ENCODE measurements at places on chromosomes 4 and X.

- no peak for DNase-seq
These were observed 85.6 kb downstream of the ZNF674 start for GRCh38 chrX:46459603-46460002.

GRCh38 chr4:132230025-132230424 is 919.1 kb upstream of the PCDH10 start:
- DNase-seq, result no peak

- no peak for DNase-seq
These were observed 15.6 kb downstream of the PJA1 start for GRCh38 chrX:69149466-69150280.

- no peak for DNase-seq
These were observed 7.0 kb downstream of the LRCH2 start for GRCh38 chrX:115226929-115227328.

- no peak for DNase-seq
These were observed 2.0 kb downstream of the GTPBP6 start for GRCh38 chrX:316351-317325.

GRCh38 chr4:76312457-76312856 is 5.9 kb downstream of the STBD1 start:
- no peak for DNase-seq

- no peak for DNase-seq
These were observed 57.6 kb upstream of the PRDM8 start for GRCh38 chr4:80139671-80140070.

DNA sequence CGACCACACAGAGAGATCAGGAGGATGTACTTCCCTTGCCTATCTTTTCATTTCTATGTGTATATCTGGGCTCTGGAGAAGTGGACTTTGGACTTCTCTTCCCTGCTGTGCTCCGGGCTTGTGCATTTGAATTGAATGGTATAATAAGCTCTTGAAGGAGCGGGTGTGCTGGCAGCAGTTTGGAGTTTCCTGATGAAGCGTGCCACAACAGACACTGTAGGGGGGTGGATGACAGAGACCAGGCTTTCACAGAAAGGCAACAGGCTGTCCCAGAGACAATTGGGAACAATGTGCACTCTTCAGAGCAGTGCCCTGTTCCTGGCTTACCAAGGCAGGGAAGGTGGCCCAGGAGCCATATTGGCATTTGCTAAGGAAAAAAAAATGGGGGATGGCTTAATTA is 170.1 kb downstream of the FRMPD4 start:
- DNase-seq, result no peak

GRCh38 chrX:41335958-41336331 is 2.0 kb downstream of the DDX3X start:
- DNase-seq, result no peak

- DNase-seq, result no peak
These were observed 2.4 kb downstream of the HMX1 start for GRCh38 chr4:8869002-8869897.

- DNase-seq, result no peak
These were observed 100.1 kb downstream of the CEP135 start for GRCh38 chr4:56048702-56049431.

- no peak for DNase-seq
These were observed 18.9 kb upstream of the GPR101 start for GRCh38 chrX:137052643-137053235.

- no peak for DNase-seq
These were observed 58.7 kb upstream of the ABCG2 start for GRCh38 chr4:88217169-88217568.

DNA sequence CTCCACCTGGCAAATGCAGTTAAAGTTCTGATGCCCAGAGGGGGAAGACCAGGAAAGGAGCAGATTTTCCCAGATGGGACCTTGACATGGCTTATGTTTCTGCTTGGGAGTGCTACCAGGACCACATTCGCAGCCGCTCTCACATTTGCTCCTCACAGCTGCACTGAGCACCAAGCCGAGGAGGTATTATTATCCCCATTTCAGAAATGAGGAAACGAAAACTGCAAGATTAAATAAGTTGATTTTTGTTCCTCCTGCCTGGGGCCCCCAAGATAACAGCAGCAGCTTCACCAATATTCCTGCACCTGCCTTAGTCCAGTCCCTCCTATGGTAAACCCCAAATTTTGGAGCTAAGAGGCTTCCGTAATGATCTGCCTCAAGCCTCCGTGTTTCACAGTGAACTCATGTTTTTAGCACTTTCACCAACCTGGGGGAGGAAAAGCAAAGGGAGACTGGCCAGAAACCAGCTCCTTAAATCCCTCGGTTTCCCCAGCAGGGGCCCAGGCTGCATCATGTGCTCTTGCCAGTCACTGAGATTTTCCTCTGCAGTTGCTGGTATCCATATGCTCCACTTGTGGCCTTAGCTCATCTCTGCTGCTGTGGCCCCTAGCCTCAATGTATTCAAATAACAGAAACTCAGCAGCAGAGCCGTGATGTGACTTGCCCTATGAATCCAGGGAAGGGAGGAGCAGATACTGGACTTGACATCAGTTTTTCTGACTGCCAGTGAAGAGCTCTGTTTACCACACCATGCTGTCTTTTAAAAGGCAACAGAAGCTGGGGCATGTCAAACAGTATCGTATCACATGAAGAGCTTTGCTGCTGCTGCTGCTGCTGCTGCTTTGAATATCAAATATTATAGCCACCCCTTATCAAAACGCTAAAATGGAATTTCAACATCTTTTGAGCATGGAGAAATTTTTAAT is 95.5 kb upstream of the KLHL13 start:
- DNase-seq, result no peak

GRCh38 chr4:47641755-47642154 is 156.7 kb downstream of the ATP10D start:
- no peak for DNase-seq

DNA sequence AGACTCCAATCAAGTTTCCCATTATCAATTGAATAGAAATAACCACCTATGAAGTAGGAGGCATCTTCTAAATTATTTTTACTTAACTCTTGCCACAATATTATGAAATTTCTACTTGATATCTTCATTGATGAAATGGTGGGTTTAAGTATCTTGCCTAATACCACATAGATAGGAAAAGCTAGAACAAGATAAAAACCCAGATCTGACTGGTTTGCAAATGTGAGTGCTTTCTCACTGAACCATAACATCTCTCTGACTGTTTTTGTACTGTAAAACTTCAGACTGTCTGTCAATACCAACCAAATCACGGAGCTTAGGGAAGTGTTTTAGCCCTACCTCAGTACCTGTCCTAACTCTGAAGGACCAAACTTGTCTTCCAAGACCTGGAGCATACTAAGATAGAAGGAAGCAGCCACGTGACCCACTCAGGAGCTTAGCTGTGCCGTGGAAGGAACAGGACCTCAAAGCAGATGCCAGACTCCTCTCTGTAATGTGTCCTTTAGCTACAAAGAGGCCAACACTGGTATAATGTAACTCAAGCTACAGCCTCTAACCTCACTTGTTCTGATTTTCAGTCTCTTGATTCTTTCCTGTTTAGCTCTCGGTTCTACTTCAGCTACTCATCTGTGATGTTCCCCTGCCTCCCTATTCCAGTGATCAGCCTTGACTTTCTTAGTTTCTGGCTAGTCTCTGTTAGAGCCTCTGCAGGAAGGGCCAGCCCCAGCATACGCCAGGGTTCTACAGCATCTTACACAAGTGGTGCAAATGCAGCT is 84.4 kb downstream of the LRP2BP start:
- no peak for DNase-seq

- DNase-seq, result no peak
These were observed 11.9 kb downstream of the TMPRSS11D start for GRCh38 chr4:67871867-67872266.

DNA sequence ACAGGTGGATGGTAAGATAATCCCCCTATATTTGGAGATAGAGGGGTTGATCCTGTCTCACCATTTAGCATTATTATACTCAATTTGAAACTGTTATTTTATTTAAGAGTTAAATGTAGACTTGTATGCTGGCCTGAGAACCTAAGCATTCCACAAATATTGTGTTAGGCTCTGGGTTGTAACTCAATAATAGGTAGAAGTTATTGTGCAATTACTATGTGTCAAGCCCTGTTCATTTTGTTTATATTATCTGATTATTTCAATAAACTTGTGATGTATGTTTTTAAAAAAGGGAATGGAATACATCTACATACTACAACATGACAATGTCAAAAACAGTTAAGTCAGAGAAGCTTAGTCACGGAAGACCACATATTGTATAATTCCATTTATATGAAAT is 13.6 kb upstream of the TXK start:
- no peak for DNase-seq

GRCh38 chr4:499567-499966 is 557 bp downstream of the PIGG start:
- no peak for DNase-seq

- no peak for DNase-seq
These were observed 10.4 kb upstream of the PPP3CA start for GRCh38 chr4:101357751-101358150.

GRCh38 chrX:643911-644303 is 13.3 kb downstream of the SHOX start:
- DNase-seq, result no peak

DNA sequence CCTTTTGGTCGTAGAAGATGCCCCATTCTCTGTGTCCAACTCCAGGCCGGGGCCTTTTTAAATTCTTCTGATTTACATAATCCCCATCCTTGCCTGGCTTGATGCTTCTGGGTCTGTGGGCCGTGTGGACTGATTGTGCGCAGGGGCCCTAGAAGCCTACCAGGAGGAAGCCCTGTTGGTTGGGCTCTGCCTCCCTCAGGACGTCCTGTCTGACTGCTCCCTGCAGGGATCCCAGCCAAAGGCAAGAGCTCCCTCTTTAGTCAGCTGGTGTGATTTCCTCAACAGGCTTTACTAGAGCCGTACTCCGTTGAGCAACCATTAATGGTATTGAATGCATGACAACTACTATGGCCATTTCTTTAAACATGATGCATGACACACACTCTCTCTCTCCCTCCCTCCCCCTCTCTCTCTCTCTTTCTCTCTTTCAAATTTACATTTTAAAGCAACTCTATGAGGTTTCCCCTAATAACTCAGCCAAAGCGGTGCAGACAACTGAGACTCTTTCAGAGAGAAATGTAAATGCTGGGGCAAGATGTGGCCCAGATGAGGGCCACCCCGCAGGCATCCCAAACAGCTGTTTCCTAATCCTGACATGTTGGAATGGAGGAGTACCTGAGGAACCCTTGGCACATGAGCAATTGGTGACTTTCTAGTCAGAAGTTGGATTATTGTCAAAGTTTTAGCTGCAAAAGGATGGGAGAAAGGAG is 117.3 kb downstream of the DRD5 start:
- DNase-seq, result no peak

GRCh38 chr4:80434238-80434637 is 98.7 kb downstream of the CFAP299 start:
- DNase-seq, result no peak

- DNase-seq, result no peak
These were observed 45.8 kb downstream of the NELFA start for GRCh38 chr4:1962980-1963379.

GRCh38 chr4:71609651-71610050 is 174.2 kb downstream of the GC start:
- DNase-seq, result no peak

GRCh38 chrX:12979026-12979607 is 4.2 kb downstream of the TMSB4X start:
- DNase-seq, result no peak

DNA sequence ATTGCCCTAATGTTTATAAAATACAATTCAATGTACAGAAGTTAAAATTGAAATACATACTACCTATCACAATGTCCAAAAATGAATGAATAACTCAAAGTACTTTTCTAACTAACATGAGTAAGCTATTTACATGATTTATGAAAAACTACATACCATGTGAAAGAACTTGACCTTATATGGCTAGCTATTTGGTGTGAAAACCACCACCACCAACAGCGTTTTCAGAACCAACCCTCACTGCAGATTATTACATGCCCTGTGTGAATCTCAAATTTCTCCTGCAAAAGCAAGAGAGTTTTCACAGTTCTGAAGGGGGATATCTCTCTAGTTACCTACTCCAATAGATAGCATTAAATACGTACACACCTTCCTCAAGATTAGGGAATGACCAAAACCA is 198.5 kb downstream of the SPATA18 start:
- no peak for DNase-seq

Data from stimulated activated CD8-positive, alpha-beta memory T cell treated with anti-CD3 and anti-CD28 coated beads, Interleukin-7, amount 100 ng/mL, for 24 hours (primary cell).